CD4-positive, alpha-beta T cell treated with Interleukin-1 beta for 1 hour (primary cell): ENCODE measurements at places on chromosomes 6 and 20.
A peak's percentile ranks its signal among the peaks of the same experiment; 100 is the strongest.

DNA sequence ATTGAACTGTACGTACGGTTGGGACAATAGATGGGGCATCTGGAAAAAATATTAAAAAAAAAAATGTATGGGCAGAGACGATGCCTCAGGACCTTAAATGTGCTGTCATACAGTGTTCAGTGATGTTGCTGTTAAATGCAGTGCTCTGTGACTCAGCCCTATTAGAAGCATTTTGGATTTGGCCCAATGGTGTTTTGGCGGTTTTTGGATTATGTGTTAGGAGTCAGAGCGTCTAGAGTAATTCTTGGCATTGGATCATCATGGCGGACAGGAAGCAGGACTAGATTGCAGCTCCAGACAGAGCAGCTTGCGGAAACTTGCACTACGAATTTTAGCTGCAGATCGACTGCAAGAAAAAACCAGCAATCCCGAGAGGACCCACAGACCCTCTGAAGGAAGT, 280.0 kb downstream of the SOX4 start:
- DNase-seq, result no peak

- peak; percentile 77 for DNase-seq
These were observed 127.0 kb downstream of the MAFB start for GRCh38 chr20:40562031-40562430.

DNA sequence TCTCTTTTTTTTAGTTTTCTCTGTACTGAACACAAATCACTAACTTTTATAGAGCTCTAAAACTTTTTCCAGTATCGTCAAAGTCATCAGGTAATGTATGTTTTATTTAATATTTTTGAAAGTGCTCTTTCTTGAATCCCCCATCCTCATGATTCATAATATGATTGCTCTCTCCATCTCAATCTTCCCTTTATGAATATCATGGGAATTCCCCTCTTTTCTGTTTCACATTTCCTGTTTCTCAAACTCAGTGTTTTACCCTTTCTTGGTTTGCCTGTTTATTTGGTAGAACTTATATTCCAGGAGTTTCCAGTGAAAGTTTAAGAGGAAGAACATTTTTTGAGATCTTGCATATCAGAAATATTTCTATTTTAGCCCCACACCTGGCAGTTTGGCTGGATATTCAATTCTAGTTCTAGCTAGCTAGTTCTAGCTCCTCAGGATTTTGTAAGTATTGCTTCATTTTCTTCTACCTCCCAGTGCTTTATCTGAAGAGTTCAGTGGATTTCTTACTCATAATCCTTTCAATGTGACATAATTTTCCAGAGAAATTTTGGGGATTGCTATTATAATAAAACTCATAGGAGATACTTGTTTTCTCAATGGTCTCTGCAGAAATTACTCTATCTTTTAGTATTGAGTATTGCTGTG, 6.1 kb upstream of the C6orf58 start:
- DNase-seq, result no peak

GRCh38 chr6:89675949-89676748, 37.6 kb upstream of the LYRM2 start:
- no peak for DNase-seq

- DNase-seq, result no peak
These were observed 55.6 kb downstream of the FRK start for GRCh38 chr6:116004841-116005815.

DNA sequence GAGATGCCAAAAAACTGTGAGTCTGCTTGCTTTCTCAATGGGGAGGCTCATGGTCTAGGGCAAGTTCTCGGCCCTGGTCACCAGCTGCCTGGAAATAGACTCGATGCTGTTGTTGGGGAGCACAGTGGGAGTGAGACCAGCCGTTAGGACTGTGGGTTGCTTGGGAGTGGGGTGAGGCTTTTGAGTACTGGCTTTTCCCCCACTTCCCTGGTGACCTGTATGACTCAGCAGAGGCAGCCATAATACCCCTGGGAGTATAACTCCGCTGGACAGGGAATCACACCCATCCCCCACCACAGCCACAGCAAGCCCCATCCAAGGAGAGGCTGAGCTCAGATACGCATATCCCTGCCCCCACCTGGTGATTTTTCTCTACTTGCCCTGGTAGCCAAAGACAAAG, 48.9 kb upstream of the OGFRL1 start:
- DNase-seq, result no peak

GRCh38 chr6:89679215-89680120, 40.9 kb upstream of the LYRM2 start:
- DNase-seq, result no peak

GRCh38 chr6:16730738-16731477, 30.4 kb downstream of the ATXN1 start:
- peak; percentile 48 for DNase-seq

DNA sequence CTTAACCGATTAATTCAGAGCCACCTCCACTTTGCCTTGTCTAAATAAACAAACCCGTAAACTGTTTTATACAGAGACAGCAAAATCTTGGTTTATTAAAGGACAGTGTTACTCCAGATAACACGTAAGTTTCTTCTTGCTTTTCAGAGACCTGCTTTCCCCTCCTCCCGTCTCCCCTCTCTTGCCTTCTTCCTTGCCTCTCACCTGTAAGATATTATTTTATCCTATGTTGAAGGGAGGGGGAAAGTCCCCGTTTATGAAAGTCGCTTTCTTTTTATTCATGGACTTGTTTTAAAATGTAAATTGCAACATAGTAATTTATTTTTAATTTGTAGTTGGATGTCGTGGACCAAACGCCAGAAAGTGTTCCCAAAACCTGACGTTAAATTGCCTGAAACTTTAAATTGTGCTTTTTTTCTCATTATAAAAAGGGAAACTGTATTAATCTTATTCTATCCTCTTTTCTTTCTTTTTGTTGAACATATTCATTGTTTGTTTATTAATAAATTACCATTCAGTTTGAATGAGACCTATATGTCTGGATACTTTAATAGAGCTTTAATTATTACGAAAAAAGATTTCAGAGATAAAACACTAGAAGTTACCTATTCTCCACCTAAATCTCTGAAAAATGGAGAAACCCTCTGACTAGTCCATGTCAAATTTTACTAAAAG, 2.7 kb downstream of the FOXC1 start:
- no peak for DNase-seq

DNA sequence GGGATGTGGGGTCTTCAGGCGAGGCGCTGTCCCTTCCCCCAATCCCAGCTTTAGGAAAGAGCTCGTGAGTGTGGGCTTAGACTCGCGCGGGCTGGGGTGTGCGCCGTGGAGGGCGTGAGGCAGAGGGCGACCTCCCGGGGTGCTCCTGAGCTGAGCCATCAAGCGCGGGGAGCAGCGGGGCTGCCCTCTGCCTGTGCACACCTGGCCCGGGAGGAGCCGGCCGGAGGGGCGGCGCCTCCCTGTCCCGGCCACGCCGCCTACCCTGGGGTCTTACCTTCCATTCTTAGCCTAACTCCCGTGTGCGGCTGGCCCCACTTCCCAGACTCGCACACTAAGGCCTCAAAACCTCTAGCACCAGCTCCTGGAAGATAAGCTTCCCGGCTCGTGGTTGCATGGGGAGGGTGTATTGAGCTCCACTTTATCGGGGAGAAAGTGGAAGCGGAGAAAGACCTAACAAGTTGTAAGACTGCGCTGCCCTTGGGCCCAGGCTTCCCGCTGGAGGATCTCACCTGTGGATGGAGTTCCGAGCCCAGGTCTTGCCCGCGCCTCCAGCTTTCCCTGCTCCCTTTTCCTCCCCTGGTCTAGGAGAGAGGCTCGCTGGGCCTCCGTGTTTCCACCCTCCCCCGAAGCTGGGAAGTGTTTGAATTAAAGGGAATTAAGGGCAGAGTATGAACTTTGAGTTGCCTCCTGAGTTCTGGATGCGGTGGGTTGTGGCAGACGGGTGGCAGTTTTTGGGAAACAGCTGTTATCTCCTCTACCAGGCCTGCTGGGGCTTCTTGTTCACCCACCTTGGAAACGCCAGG, 1.2 kb downstream of the DNMT3B start:
- no peak for DNase-seq

DNA sequence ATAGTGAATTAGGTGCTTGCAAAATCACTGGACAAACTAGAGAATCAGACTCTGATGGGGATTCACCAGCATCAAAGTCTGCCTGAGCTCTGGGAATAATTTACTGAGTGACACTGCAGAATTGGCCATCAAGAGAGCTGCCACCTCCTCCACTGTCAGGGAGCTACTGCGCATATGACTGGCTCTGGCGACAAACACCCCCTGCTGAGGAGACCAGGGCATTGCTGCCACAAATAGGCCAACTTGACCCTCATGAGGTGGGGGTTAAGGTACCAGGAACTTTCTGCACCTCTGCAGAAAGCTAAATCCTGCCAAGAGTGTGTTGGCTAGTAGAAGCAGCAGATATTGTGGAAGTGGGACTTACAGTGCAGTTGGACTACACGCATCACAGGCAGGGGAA, 88.0 kb downstream of the CDS2 start:
- DNase-seq, result no peak
